CD14-positive monocyte (primary cell): ENCODE measurements at places on chromosomes 11 and 22.

GRCh38 chr11:133745791-133746190, 99.5 kb downstream of the SPATA19 start:
- DNase-seq = no peak

- no peak for DNase-seq
Observed at GRCh38 chr11:73160005-73160760, 18.1 kb upstream of the FCHSD2 start.

DNA sequence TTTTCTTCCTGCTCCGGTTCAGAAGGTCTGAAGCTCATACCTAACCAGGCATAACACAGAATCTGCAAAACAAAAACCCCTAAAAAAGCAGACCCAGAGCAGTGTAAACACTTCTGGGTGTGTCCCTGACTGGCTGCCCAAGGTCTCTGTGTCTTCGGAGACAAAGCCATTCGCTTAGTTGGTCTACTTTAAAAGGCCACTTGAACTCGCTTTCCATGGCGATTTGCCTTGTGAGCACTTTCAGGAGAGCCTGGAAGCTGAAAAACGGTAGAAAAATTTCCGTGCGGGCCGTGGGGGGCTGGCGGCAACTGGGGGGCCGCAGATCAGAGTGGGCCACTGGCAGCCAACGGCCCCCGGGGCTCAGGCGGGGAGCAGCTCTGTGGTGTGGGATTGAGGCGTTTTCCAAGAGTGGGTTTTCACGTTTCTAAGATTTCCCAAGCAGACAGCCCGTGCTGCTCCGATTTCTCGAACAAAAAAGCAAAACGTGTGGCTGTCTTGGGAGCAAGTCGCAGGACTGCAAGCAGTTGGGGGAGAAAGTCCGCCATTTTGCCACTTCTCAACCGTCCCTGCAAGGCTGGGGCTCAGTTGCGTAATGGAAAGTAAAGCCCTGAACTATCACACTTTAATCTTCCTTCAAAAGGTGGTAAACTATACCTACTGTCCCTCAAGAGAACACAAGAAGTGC, 661 bp upstream of the MALAT1 start:
- DNase-seq = peak; percentile 78

DNA sequence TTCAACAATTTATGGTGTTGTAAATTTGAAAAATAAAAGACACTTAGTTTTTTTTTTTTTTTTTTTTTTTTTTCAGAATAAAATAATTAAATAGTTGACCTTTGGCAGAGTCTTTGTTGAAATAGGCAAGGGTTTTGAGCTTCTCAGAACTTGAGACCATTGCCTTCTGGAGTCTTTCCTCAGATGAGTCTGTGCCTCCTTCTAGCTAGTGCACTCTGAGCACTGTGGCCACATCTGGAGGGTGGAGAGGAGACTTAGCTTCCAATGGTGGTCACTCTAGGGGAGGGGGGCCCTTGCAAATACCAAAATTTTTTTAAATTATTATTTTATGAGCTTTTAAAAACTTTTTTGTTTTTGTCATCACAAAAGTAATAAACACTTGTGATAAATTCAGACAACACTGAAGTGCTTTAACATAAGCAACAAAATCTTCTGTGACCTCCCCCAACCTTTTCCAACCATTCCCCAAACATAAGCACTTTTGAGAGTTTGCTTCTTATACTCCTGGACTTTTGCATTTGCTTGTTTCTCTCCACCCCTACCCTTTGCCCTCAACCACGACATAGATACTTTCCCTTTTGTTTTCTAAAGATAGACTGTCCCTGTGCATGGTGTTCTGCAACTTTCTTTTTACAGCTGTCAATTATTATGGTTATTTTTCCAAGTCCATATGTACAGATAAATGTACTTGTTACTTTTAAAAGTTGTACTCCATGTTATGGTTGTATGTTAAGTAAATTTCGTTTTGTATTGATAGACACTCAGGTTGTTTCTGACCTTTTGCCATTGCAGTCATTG, 41.1 kb downstream of the BMAL1 start:
- no peak for DNase-seq

GRCh38 chr11:129992161-129992944, 10.3 kb downstream of the PRDM10 start:
- peak; percentile 35 for DNase-seq

DNA sequence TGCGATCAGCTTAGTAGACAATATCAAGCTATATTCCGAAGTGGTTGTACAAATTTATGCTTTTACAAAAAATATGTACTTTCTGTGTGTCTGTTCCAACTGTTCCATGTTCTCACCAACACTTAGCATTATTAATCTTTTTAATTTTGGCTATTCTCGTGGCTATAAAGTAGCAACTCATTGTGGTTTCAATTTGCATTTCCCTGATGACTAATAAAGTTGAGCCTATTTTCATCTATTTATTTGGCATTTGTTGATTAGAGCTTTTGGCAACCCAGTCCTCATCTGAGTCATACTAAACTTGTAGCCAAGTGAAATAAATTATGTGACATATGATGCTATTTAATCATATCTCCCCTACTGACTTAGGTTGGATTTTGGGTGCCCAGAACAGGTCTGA, 115.9 kb downstream of the FBXO7 start:
- DNase-seq = no peak

DNA sequence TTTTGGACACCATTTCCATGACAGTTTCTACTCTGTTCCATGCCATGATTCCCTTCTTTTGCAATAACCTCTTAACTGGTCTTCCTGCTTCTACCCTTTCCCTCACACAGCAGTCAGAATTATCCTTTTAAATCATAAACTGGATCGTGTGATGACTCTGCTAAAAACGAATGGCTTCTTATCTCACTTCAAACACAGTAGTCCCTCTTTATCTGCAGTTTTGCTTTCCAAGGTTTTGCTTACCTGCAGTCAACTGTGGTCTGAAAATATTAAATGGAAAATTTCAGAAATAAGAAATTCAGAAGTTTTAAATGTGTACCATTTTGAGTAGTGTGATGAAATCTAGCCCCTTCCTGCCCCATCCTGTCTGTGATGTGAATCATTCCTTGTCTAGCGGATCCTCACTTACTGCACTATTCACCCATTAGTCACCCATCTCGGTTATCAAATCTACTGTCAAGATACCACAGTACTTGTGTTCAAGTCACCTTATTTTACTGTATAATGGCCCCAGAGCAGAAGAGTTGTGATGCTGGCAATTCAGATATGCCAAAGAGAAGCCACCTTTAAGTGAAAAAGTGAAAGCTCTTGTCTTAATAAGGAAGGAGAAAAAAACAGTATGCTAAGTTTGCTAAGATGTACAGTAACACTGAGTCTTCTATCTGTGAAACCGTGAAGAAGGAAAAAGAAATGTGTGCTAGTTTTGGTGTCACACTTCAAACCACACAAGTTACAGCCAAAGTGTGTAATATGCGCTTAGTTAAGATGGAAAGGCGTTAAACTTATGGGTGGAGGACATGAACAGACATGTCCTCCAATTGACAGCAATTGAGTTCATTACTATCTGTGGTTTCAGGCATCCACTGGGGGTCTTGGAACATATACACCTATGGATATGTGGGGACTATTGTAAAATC, 283.0 kb downstream of the DDX10 start:
- no peak for DNase-seq

DNA sequence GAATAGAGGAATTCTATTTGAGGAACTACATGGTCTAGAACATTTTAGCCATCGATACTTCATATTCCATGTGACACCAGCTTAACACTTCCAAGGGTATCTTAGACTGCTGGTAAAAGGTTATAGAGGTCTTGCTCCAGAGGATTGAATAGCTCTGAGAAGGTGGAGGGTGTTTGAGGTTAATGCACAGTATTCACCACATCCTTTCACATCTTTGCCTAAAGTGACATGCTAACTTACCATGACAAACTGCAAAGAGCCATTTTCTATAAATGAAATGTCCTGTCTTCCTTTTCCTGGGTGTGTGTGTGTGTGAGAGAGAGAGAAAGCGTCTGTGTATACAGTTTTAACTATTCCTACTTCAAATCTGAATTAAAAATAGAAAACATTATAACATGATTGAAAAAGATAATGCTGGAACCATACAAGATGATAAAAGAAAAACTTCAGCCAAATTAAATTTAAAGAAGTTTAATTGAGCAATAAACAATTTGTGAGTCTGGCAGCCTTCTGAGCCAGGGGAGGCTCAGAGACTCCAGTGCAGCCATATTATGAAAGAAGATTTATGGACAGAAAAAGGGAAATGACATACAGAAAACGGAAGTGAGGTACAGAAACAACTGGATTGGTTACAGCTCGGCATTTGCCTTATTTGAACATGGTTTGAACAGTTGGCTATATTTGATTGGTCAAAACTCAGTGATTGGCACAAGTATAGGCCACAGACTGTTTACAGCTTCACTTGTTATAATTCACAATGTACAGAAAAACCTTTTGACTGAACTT, 320.9 kb upstream of the CCDC179 start:
- no peak for DNase-seq

- DNase-seq = no peak
Observed at GRCh38 chr11:120590472-120590871, 78.9 kb downstream of the GRIK4 start.

DNA sequence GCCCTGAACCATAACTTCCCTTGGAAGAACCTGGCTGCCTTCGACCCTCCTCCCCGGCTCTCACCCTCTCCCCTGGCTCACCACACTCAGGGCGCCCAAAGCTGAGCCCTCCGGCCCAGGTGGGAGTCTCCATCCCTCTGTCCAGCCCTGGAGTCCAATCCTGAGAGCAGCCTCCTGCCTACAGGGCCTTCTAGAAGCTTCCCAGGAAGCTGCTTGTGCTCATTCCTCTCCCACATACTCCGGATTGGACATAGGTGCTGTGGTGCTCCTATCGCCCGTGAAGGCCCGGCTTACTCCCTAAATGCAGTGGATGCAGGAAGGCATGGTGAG, 1332.0 kb downstream of the BRD1 start:
- DNase-seq = no peak

GRCh38 chr11:122686111-122686510, 30.6 kb downstream of the UBASH3B start:
- DNase-seq = no peak

GRCh38 chr22:33192156-33192555, 134.0 kb upstream of the SYN3 start:
- DNase-seq = no peak

DNA sequence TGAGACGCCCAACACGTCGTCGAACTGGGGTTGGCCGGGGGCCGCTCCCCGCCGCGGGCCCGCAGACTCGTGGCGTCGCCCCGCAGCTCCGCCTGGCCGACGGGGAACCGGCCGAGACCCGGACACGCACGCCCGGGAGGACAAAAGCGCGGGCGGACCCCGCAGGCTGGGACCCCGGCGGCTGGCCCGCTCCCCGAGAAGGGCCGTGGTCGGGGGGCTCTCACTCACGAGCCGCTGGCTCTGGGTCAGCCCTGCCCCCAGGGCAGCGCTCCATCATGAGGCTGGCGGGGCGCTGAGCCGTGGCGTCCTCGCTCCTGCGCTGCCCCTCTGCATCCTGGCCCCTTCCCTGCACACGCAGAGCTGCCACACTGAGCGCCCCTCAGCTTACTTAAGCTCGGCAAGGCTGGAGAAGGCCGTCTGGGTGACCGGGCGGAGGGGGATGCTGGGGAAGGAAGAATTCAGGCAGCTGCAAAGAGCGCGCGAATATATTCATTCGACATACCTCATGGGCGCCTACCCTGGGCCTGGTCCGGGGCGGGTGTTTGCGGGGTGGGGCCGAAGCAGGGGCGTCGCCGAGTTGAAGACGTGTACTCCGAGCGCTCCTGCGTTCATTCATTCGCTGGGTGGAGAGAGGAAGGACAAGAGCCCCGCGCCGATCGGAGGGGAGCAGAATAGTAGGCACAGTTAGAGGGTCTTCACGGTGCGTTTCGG, 579 bp upstream of the CYB5R2 start:
- no peak for DNase-seq

DNA sequence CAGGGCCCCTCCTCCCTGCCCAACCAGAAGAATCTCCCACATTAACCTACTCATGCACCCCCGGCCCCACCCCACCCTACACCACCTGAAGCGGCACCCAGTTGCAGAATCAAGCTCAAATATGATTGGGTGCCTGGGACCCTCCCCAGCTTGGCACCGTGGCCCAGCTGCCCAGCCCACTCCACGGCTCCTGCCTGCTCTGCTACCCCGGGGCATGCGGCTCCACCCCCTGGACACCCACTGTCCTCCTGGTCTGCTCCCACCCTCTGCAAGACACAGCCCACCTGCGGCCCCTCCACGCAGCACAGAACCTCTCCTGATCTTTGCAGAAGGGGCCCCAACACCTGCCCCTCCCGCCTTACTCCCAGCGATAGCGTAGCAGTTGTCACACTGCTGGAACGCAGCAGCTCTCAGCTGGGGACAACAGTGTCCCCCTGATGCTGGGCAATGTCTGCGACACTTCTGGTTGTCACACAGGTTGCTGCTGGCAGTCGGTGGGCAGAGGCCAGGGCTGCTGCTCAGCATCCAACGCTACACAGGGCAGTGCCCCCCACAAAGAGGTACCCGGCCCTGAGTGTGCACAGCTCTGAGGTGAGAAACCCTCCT, 32.0 kb upstream of the TESMIN start:
- no peak for DNase-seq

DNA sequence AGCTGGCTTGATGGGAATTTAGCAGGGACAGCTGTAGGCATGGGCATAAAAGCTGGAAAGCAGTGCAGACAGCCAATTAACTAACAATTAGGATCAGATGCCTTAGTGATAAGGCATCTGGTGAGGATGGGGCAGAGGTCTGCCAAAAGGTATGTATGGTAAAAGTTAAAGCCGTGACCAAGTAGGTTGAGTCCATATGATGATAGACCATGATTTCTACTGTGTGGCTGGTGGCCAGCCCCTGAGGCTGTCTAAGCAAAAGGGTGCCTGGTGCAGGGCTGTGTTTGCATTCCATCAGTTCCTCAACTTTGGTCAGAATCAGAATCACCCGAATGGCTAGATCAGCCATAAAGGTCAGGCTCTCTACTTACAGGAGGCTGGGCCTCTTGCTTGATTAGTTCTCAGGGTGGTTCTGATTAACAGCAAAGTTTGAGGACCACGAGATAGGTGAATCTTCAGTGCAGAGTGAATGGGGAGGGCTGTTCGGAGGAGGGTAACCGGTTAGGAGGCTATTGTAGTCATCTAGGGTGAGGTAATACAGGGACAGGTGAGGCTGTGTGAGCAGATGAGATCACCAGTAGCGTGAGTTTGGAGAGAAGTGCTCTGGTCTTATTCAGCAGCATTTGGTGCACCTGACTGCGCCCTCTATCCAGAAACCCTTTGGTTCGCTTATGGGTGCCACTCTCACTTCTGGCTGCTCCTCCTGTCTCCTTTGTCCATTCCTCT, 27.2 kb downstream of the PPFIBP2 start:
- no peak for DNase-seq

- no peak for DNase-seq
Observed at GRCh38 chr11:65499713-65500386, 1.0 kb downstream of the MALAT1 start.

DNA sequence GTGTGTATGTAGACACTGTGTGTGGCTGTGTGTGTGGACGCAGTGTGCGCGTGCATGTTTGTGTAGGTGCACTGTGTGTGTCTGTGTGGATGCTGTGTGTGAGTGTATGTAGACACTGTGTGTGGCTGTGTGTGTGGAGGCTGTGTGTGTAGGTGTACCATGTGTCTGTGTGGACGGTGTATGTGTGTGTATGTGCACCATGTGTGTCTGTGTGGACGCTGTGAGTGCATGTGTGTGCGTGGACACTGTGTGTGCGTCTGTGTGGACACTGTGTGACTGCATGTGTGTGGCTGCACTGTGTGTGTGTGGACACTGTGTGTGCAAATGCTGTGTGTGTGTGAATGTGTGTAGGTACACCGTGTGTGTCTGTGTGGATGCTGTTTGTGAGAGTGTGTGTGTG, 10.3 kb downstream of the TRPM5 start:
- no peak for DNase-seq
